Hematopoietic multipotent progenitor cell treated with erythropoietin and hydrocortisone succinate and interleukin-3 and kit ligand, for 4 days (in vitro differentiated cells): ENCODE measurements at places on chromosomes 4 and X.

GRCh38 chrX:40243755-40244515, 146.2 kb upstream of the BCOR start:
- DNase-seq: no peak

DNA sequence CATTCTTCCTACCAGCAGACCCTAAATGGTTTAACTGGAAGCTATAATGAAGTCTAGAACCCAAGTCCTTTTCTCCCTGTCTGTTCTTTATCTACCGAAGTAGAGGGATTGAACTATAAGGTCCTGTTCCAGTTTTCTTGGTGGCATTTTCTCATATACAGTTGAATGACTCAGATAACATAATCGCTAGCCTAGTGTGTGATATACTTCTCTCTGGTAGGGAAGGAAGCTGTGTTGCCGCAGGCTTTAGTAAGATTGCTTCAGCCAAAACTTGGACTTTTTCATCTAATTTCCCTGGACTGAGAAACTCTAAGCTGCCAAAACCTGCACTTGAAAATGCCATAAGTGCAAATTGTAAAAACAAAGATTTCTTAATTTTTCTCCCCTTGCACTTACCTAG, 123.4 kb downstream of the NWD2 start:
- peak; percentile 22 for DNase-seq

DNA sequence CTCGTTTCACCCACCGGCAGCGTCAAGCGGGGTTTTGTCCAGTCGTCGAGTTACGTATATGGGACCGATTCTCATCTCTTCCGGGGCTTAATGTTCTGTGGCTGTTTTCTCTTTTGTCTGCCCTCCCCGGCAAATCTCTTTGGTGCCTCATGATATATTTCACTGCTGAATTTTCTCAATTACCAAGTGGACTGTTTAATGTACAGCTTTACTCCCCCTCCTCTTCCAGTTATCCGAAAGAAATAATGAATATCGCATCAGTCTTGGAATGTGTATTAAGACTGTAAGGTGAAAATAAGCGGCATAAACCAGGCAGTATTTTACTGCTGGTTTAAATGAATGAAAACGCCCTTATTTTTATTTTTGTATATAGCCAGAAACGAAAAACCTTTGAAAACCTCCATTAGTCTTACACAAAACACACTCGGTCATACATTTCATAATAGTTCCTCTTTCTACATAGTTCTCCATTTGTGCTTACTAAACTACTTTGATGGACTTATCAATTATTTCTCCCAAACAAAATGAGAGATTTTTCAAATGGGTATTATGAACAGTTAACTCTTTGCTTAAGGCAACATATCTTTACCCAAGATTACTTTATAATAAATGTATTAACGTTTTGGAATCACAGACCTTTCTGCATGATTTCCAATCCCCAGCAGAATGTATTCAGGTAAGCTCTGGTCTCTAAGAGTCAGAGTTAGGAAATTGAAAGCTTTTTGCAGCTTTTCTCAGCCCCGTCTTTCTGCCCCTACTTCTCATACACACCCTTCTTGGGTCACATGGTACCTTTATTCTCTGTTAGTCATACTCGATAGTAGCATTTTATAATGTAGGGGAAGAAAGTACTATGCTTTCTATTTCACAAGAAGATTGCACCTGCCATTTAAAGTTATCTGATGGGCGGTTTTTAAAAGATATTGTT, 979 bp downstream of the RP2 start:
- DNase-seq: peak; percentile 59

- no peak for DNase-seq
Observed at GRCh38 chr4:11355226-11355625, 73.5 kb downstream of the HS3ST1 start.

- no peak for DNase-seq
Observed at GRCh38 chr4:71520850-71521249, 182.0 kb downstream of the SLC4A4 start.

DNA sequence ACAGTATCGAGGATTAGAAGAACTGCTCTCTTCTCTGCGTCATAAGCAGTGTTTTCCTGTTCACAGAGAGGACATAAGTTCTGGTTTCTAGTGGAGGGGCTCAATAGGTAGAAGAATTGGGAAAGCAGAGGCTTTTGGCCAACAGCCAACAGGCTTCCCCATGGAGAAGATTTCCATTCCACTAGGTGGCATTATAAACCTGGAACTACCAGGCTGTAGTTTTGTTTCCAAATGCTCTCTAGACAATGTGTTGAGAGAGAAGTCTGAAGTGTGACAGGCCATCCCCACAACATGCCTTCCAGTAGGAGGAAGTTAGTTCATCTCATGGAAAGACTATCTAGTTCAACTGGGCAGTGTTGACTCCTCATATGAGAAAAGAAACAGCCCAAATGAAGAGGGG, 63.8 kb upstream of the ANXA10 start:
- DNase-seq: peak; percentile 3

DNA sequence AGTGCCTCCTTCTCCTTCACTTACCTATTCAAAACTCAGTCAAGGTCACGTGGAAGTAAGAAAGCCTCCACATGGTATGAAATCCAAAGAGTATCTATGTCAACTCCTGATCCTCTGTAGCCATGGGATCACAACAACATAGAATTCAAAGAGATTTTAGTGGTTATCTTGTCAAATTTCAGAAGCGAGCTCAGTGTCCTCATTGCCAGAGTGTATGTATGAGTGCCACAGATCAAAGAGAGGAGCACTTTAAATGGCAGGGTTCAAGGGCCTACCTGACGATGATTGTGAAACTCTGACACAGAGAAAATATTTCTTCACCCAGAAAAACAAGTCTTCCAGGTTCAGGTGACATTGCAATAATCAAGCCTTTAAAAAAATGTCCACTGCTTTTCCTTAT, 1.2 kb upstream of the ACE2 start:
- no peak for DNase-seq

DNA sequence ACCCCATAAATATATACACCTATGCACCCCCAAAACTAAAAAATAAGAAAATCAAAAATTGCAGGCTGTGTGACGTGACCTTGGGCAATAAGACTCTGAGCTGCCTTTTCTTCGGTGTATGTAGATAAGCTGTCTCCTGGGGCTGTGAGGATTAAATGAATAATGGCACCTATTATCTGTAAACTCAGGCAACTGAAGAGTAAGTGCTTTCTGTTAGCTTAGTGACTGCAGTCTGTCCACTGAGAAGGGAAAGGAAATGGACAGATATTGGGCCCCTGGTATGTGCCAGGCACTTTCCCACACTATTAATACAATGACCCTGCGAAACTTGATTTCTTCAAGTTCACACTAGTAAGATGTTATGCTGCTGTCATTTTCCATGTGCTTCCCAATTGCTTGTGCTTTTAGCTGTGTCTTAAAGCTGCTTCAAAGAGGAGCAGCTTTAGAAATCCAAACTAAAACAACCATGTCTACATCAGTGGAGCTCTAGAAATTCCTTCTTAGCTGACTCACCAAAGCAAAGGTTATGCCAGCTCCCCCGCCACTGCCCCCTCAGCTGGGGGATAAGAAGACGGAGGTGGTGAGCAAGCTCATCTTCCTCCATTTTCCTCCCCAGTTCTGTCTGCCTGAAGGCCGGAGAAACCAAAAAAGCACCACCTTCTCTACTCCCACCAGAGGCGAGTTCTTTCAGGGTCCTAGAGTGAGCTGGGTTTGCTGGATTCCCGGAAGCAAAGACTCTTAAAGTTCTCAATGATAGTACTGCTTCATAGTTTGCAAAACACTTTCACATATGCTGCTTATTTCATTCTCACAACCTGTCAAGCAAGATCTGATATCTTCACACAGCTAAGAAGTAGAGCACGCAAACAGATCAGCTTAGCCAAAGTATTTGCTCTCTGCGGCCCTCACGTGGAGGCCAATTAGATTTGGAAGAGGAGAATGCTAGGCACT, 8.8 kb upstream of the DGAT2L6 start:
- DNase-seq: no peak

GRCh38 chrX:17242470-17242869, 132.5 kb upstream of the NHS start:
- DNase-seq: peak; percentile 57

DNA sequence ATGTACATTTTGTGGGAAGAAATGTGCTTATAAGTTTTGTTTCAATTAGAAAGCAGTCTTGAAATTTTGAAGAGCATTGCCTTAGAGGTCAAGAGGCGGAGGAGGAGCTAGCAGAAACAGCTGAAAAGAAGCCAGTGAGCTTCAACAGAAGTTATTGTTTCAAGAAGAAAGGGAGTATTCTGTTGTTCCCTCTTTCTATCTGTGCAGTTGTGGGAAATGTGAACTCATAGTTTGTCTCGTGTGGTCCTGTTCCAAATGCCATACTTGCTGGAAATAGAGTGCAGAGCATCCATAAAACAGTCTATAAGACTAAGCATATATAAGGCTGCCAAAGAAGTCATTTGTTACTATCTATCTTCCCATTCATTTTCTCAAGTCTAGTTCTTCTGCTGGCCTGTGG, 1015.7 kb downstream of the DMD start:
- no peak for DNase-seq

DNA sequence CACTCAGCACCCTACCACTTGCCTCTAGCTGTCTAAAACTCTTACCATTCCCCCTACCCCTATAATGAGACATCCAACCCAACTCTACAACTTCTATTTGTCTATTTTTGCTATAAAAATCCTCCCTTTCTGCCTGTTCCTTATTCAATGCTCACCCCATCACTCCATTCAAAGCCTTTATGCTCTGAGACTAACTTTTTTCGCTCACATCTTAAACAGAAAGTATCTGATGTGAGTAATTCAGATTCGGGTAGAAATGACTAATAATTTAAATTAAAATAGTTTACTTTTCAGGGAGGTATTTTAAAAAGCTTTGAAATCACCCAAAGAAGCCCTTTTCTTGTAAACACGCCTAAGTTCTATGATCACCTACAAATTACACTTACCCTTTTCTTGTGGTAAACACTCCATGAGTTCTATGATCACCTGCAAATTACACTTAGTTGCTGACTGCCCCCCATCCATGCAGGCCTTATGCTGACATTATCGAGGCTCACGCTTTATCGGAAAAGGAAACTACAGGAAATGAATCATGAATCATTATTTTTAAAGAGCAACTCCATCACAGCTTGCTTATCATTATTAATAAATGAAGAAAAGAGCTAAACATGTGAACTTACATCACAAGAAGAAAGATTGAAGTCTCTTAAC, 168.7 kb upstream of the PPP1R2C start:
- no peak for DNase-seq

DNA sequence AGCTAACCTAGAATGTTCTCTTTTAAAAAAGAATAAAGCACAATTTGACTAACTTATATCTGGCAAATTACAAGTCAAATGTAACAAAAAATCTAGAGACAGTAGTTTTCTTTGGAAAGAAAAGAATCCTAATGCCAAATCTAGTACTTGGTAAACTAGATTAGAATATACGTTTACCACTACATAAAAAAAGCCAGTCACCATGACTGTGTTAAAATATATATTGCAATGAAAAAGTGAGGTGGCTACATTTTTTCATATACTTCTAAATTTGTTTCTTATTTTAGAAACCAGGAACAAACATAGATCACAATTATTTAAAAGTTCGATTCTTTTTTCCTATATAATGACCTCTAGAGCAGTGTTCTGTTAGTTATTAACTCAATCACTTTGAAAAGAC, 29.6 kb upstream of the PPA2 start:
- DNase-seq: no peak

GRCh38 chr4:173685165-173685830, 155.3 kb upstream of the HAND2 start:
- no peak for DNase-seq

DNA sequence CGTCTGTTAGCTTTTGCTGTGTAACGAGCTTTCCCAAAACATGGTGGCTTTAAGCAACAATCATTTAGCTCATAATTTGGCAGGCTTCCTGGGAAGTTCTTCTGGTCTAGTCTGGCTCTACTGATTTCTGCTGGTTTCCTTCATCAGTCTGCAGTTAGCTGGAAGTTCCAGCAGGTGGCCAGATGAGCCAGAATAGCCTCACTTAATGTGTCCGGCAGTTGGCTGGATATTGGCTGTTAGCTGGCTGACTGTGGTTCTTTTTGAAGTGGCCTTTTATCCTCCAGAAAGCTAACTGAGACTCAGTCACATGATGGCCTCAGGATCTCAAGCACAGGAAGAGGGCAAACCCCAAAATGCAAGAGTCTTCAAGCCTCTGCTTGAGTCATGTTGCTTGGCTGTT, 34.9 kb downstream of the FTHL17 start:
- DNase-seq: peak; percentile 65

- peak; percentile 59 for DNase-seq
Observed at GRCh38 chr4:107734120-107734519, 14.1 kb upstream of the PAPSS1 start.

- DNase-seq: no peak
Observed at GRCh38 chr4:17941731-17942130, 79.8 kb downstream of the LCORL start.

GRCh38 chr4:25769251-25769650, 93.5 kb downstream of the SEL1L3 start:
- no peak for DNase-seq

GRCh38 chr4:9979101-9979701, 42.1 kb downstream of the SLC2A9 start:
- no peak for DNase-seq

GRCh38 chrX:20743046-20743445, 476.3 kb upstream of the RPS6KA3 start:
- DNase-seq: no peak

- no peak for DNase-seq
Observed at GRCh38 chr4:83232082-83232481, 52.5 kb downstream of the COQ2 start.

- no peak for DNase-seq
Observed at GRCh38 chr4:34767407-34767806, 1476.9 kb downstream of the ARAP2 start.

- DNase-seq: no peak
Observed at GRCh38 chr4:76652389-76652788, 217.4 kb downstream of the SHROOM3 start.

GRCh38 chr4:89570931-89571330, 263.3 kb upstream of the GPRIN3 start:
- peak; percentile 46 for DNase-seq

DNA sequence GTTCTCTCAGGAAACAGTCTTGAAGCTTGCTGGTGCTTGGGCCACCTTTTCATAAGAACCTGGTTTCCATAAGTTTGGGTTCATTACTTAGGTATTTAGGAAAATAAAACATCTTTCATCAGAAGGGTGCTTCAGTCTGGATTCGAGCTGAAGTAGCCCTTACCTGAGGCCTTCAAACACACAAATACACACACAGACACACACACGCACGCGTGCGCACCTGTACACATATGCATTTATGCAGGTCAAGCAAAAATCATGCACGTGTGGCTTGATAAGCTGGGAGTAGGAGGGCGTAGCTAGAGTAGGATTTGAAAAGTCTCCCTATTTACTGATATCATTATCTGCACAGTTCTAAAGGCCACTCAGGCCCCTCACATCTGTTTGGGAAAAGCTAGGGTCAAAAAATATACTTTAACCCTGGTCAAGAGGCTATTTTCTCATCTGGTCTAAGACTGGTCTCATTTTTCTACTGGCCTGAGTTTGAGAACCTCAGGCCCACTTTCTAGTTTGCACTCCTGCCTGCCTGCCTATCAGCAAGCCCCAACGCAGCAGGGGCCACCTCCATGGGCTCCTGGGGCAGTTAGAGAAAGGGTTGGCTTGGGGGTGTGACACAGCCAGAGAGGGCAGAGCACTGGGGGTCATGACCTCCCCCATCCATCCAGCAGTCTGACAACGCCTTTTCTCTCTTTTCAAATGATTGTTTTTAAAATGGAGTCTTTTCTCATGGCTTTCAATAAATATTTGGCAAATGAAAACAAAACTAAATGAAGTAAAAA, 64.3 kb downstream of the RASL11B start:
- no peak for DNase-seq

- DNase-seq: peak; percentile 34
Observed at GRCh38 chr4:73883306-73883705, 14.1 kb downstream of the CXCL1 start.
